ENCODE measurements at places on chromosomes 2 and 18.

- no peak for DNase-seq
These were observed 70.9 kb downstream of the MAP3K20 start for GRCh38 chr2:173146590-173146989.

DNA sequence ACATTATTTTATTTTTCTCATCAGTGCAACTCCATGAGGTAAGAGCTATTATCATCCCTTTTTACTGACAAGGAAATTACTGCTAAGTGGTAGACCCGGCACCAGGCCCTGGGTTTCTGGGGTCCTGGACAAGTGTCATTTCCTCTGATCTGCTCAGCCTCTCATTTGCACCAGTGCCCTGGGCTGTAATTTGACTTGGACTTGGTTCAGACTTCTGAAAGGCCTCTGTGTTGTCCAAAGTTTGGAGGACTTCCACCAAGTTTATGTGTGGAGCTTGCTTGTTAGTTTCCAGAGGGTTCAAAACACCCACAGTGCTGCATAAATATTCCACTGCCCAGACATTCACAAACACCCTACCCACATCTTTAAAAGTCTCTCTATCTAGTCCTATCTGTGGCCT lies 44.0 kb upstream of the PPP1CB start:
- no peak for DNase-seq

DNA sequence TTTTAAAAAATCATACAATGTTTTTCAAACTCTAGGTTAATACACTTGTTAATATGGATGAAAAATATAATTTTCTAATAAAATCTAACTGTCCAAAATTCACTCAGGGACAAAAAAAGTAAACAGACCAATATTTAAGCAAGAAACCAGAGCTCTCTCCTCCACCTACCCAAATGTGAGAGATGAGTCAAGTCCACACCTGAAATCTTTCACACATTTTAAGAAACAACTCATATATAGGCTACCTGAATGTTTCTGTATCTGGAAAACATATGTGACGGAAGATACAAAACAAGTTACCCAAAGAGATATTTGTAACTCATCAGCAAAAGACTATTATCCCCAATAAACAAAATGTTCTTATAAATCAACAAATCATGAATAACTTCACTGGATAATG lies 20.2 kb downstream of the ZNF516 start:
- no peak for DNase-seq

- no peak for DNase-seq
These were observed 1260.5 kb upstream of the ACVR2A start for GRCh38 chr2:146584316-146584715.

All from hematopoietic multipotent progenitor cell treated with erythropoietin and hydrocortisone succinate and interleukin-3 and kit ligand, for 17 days (in vitro differentiated cells).